ENCODE measurements at places on chromosomes 2 and 18.
A peak's percentile ranks its signal among the peaks of the same experiment; 100 is the strongest.

DNA sequence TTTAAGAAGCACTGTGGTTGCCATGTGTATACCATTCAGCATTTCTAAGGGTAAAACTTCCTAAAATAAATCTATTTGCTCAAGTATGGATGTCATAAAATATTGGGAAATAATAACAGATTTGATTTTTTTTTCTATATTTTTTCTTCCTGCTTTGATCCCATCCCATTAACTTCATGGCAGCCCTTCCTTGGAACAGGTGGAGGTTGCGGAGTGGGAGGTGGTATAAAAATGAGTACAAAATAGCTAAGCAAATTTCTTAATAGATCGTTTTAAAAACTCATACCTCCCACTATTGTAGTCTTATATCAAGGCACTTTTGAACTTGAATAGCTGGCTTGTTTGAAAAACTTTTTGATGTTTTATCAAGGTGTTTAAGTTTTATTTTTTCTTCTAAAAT lies 152.1 kb upstream of the KYNU start:
- DNase-seq = no peak

DNA sequence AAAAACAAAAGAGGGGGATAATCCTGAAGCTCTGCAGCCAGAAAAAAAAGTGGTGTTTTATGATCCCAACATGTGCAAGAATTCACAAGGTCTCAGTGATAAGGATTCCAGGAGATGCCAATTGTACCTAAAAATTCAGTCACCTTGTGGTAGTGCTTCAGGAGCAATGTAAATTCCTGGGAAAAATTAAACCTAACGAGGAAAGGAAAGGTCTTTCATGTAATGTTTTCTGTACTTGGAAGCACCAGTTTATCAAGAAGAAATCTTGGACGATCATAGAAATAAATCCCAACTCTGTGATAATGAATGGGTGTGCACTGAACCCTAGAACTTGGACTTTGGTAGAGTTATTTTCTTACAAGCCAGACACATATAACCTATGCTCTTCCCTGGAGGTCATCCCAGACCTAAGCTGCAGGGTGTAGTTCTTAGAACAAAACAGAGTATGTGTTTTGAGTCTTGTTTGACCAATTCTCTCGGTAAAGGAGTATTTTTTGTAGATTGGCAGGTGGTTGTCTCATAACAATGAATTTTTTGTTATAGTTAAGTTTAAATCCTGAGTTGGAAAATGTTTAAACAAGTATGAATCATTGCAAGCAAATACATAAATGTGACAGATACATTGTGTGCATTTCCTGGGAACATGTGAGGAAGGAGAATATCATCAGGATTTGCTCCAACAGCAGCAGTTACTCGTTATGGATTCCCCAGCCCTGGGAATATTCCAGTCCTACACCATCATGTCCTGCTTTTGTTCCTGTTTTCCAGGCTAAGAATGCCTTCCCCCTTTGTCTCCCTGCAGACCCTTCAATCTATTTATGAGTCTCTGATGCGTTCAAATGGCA lies 224.6 kb downstream of the NAPG start:
- no peak for DNase-seq

DNA sequence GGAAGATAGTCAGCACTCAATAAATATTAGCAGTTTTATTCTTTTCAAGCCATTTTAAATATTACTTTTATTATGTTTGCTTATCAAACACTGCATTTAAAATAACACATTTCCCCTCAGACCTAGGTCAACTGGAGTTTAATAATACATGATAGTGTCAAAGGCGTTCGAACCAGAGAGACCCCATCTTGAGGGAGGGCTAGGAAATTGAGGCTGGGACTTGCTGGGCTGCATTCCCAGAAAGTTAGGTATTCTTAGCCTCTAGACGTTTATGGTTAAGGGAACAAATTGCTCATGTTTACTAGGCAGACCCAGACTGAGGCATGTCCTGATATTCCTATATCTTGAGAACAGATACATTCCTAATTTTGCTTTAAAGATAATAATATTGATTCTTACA lies 426.5 kb downstream of the METTL4 start:
- DNase-seq = no peak

DNA sequence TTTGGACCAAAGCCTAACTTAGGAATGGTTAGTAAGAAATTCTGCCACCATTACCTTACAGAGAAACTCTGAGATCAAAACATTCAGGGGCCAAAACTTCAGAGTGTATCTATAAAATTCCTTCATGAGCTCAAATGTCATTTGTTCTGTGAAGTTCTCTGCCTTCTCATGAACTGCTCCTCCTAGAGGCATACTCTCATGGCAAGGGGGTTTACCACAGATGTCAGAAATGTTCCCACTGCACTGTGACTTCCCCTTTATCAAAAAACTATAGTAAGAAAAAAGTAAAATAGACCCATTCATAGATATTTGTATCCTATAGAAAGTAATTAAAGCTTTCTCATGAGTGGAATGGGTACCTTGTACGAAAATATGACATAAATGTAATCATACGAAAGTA lies 68.5 kb downstream of the USP40 start:
- DNase-seq = no peak

- DNase-seq = peak; percentile 35
Measured at GRCh38 chr2:26692279-26692896, at the start of gene KCNK3. TSS of gene KCNK3 (plus strand) at chr2:26692722. CDS start at chr2:26692876, 154 bp downstream.

- DNase-seq = no peak
Measured at GRCh38 chr18:56469582-56469981, 168.8 kb downstream of the TXNL1 start.
